ENCODE measurements at places on chromosomes 12 and 14.

DNA sequence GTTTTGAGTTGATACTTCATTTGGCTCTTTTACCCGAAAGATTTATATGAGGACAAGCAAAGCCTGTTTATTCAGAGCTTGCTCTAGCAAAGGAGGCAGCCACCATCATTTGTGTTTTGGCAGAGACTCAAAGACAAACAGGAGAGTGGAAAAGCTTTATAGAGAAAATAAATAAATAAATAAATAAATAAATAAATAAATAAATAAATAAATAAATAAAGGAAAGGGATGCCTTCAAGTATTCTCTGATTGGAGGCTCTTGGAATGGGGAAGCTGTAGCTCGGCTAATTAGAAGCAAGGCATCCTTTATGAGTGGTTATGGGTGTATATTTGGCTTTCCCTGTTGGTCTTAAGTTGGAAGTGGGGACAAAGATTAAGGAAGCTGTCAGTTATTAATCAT, 229.8 kb downstream of the RASSF9 start:
- DNase-seq = no peak

- no peak for DNase-seq
These were observed 9.3 kb downstream of the COCH start for GRCh38 chr14:30883508-30884294.

DNA sequence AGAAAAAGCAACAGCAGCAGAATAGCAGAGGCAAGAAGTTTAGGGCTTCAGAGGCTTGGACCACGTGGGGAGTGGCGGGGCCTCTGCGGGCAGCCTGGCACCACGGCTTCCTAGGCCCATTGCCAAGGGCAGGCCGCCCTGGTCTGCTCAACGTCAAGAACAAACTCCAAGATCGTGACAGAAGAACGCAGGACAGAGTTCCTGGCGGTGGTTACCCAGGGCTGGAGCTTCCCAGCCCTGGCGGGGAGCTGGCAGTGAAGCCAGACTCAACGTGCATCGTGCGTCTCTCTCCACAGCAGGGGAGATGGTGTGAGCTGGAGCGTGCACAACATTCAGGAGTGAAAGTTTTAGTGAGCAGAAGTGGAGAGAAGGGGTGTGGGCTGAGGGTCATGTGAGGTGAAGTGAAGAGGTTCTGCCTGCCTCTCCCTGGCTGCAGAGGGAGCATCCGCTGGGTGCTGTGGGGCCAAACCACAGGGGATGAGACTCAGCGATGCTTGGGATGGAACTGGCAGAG, 13.9 kb upstream of the CACNA2D4 start:
- DNase-seq = no peak

DNA sequence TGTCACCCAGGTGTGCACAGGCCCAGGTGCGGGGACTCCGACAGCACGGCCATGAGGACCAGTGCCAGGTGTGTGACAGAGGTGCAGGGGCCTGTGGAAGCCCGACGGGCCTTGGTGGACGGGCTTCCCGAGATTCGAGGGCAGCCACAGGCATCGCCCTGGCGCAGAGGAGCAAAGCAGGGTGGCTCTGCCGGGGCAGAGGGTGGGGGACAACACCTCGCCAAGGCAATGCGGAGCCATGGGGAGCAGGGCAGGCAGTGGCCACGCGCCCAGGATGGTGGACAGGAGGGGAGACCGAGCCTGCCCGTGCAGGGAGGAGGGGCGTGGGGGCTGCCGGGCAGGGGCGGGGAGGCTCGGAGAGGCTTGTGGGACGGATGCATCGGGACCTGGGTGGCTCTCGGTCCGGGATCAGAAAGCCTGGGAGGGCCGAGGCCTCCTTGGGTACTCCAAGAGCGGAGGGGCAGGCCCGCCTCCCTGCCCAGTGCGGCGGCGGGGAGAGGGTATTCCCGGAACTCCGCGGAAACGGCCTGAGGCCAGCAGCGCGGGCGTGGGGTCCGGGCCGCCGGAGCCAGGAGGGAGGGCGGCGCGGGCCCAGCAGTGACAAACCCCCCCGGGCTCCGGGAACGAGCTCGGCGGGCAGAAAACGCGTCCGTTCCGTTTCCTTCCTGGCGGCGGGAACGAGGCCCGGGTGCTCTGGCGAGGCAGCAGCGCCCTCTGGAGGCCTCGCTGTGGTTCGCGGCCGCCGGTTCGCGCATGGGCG, 1.6 kb downstream of the TMEM121 start:
- peak; percentile 94 for DNase-seq

DNA sequence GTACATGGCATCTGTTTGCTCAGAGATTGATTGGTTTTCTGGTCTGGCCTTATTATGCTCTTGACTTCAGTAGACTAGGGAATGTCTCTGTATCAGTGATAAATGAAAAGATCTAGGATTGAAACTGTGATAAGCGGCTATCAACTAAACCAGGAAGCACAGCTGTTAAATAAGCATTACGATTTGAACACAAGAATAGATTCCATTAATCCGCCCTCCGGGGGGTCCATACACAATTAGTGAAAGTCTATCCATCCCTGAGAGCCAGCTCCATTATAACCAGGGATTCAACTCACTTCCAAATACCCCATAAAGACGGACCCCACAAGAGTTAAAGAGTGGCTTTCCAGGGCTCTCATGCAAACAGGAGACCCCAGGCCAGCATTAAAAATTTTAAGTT, 279.0 kb downstream of the GRIN2B start:
- DNase-seq = no peak

- DNase-seq = no peak
These were observed 48.7 kb upstream of the WSCD2 start for GRCh38 chr12:108080363-108080762.

Data from Karpas-422 (cell line).